Bone marrow (tissue), 2 donors: ENCODE measurements at places on chromosomes 13 and 19.

DNA sequence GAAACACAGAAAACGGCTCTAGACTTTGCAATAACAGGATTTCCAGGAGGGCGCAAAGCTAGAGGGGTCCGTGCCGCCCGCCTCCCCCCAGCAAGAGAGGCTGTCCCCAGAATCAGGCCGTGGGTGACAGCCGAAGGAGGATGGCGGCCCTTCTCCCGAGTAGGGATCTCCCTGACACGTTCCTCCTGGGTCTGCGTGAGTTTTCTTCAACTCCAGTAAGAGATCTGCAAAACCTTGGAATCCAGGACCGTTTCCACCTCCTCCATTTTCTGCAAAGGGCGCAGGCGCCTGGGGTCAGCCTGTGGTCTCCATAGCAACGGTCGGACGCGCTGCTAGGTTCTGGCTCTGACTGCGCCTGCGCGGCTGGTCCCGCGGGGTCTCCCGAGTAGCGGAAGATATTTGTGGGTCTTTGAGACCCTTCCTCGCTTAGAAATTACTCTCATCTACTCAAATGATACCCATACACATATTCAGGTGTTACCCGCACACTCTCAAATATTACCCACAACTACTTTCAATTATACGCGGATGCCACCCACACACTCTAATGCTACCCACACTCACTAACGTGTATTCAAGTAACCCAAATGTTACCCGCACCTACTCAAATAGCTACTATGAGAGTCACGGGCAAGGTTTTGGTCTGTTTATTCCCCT lies 2.1 kb downstream of the PNMA8C start:
- DNase-seq, result no peak

- no peak for DNase-seq
Measured at GRCh38 chr19:39411081-39411831, 1.2 kb upstream of the PLEKHG2 start.

GRCh38 chr13:26538363-26539317 lies 18.8 kb upstream of the WASF3 start:
- no peak for DNase-seq

DNA sequence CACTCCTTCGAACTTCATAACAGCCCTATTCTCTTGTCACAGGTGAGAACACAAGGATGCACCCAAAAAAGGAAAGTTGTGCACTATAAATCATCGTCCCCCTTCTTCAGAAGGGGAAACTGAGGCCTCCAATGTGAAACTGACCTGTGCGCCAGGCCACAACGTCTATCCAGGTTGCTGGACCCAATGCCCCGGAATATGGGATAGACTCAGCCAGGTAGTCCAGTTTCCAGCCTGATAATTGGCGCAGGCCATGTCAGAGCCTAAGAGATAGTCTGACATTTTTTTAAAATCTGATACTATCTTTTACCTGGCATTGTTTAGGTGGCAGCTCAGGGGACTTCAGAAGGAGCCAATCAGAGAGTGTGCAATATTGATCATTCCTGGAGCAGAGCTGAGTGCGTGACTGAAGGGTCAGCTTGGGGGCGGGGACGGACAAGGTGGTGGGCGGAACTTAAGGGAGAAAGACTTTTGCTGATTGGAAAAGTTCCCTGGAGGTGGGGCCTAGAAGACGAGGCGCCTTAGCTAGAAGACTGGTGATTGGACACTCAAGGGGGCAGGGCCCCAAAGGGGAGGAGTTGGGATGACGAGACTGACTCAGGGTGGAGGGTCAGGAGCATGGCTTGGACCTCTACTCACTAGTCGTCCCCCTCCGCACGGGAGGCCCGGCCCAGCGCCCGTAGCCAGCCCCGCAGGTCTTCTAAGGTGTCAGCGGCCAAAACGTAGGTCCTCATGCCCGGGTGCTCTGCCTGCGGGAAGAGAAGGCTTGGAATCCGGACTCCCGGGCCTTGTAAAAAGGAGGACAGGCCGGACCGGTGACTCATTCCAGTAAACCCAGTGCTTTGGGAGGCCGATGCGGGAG lies 8.5 kb downstream of the PLEKHA4 start:
- no peak for DNase-seq

DNA sequence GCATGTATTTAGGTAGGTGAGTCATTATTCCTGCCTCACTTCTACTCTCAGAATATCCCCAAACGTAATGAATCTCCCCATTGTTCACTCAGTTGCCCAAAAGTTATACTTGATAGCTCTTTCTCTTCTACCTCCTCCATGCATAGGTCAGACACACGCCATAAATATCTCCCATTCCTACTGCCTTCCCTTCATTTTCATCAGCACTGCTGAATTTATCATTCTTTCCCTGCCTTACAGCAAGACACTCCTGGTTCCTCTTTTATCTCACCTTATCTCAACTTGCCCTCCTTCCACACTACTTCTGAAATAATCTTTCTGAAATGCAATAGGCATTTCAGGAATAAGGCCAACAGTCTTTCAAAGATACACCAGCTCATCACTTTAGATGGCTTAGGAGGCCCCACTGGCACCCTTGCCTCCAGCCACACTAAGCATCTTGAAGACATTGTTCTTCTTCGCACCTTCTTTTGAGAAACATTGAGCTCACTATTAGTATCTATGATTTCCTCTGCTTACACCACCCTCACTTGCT lies 333.9 kb downstream of the MYO16 start:
- no peak for DNase-seq
